Left lobe of liver (tissue), 2 donors: ENCODE measurements at places on chromosomes 5 and 9. TPM values are rescaled to one million over a fixed set of nuclear protein-coding genes. Genes with fewer than 3 reads are reported as not detected.

The FRRS1L gene
- 0.03 TPM for total RNA-seq

The FGF18 gene
- total RNA-seq, result not detected

The LPAR1 gene
- 0.86 TPM for total RNA-seq

The ADAMTS16 gene
- total RNA-seq, result not detected

The ANXA2R gene
- 0.35 TPM for total RNA-seq

The GFI1B gene
- 0.15 TPM for total RNA-seq

The IL4 gene
- not detected for total RNA-seq

The GMCL2 gene
- not detected for total RNA-seq

DNA sequence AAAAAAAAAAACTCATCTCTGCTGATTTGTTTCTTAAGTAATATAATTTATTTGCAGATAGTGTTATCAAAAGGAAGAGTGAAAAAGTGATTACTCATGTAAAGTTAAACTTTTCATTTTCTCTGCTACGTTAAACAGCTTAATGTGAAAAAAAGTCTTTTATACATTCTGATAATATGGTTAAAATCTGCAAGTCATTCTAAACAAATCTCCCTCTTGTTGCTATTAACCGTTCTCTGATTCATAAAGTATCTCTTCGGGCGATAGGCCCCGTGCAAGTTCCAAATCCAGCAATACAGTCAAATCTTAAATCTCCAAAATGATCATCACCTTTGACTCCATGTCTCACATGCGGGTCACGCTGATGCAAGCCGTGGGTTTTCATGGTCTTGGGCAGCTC lies 732.0 kb downstream of the TAF11L14 start:
- no peak for DNase-seq

DNA sequence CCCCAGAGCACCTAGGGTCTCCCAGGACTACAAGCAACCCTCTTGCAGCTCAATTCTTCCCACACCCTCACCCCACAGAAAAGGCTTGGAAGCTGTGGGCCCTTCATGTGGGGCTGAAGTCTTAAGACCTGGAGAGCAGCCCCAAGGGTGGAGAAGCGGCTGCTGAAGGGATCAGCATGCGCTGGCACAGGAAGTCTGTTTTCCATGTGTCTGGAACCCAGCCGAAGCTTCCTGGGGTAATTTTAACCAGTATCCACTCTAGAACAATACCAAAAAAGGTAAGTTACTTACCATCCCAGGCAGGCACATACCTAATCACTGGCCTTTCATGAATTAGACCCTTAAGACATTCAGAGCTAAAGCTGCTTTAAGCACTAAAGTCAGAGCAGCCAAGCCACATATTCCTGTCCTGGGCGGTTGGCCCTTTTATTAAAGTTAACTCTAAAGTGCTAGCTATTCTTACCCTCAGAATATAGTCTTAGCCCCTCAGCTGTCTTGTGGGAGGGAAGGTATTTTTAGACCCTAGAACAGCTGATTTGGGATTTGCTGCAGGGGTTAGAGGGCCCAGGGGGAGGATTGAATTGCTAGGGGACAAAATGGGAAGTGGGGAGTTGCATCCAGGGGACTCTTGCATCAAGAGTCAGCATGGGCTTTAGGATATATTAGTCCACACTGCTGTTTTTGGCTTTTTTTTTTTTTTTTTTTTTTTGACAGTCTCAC lies 6.9 kb downstream of the IL17B start:
- no peak for DNase-seq

GRCh38 chr9:129810788-129811187 lies 7.8 kb downstream of the TOR1B start:
- no peak for DNase-seq

DNA sequence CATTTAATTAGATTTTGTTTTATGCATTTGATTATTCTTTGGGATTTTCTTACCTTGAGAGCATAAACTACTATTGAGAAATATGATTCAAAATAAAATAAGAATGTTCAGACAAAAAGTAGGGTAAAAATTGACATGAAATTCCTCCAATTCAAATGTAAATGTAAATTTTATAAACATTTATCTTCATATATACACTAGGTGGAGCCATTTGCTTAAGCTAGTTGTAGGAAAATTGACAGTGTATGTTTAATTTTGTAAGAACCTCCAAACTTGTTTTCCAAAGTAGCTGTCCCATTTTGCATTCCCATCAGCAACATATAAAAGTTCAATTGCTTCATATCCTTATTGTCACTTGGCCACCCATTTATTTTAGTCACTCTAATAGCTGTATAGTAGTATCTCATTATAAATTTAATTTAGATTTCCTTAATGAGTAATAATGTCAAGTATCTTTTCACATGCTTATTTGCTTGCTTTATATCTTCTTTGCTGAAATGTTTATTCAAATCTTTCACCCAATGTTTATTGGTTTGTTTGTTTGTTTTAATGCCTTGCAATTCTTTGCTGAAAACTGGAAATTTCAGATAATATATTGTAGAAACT lies 37.6 kb upstream of the SLCO6A1 start:
- no peak for DNase-seq

- no peak for DNase-seq
Observed at GRCh38 chr9:118650417-118650816, 718.8 kb downstream of the BRINP1 start.

DNA sequence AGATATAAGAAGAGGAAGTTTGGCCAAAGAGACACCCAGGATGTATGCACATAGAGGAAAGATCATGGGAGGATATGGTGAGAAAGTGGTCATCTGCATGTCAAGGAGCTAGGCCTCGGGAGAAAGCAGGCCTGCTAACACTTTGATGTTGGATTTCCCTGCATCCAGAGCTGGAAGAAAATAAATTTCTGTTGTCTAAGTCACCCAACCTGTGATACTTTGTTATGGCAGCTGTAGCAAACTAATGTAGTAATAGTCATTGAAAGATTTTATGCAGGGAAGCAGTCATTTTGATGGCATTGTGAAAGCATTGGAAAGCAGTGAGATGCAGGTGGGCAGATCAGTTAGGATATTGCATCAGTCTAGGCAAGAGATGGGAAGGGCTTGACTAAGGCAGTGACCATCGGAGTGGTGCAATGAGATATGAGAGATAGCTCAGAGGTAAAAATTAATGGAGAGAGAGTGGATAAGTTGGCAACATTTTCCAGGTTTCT lies 24.5 kb upstream of the FOCAD start:
- DNase-seq, result no peak

GRCh38 chr5:122341087-122341486 lies 29.1 kb downstream of the SNCAIP start:
- DNase-seq, result no peak

DNA sequence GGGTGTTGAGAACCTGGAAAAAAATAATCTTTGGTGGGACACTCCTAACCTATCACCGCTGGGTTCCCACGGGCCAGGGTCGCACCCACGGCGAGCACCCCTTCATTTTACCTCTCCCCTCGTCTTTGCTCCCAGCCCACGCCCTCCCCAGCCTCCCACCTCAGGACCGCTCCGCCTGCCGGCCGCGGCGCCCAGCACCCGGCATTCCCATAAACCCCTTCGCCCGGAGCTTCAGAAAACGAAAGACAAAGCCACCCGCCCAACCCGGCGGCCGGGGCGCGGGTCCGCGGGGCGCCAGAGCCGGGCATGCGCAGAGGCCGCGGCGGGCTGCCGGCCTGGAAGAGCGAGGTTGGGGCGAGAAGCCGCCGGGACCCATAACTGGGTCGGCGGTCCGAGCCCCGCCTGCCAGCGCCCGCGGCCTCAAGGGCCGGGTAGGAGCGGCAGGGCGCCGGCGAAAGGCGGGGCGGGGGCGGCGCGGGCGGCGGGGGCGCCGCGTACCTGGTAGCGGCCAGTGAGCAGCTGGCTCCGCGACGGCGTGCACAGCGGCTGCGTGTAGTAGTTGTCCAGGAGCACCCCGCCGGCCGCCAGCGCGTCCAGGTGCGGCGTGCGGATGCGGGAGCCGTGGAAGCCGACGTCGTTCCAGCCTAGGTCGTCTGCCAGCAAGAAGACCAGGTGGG lies 533 bp downstream of the ARSB start:
- peak; percentile 92 for DNase-seq

DNA sequence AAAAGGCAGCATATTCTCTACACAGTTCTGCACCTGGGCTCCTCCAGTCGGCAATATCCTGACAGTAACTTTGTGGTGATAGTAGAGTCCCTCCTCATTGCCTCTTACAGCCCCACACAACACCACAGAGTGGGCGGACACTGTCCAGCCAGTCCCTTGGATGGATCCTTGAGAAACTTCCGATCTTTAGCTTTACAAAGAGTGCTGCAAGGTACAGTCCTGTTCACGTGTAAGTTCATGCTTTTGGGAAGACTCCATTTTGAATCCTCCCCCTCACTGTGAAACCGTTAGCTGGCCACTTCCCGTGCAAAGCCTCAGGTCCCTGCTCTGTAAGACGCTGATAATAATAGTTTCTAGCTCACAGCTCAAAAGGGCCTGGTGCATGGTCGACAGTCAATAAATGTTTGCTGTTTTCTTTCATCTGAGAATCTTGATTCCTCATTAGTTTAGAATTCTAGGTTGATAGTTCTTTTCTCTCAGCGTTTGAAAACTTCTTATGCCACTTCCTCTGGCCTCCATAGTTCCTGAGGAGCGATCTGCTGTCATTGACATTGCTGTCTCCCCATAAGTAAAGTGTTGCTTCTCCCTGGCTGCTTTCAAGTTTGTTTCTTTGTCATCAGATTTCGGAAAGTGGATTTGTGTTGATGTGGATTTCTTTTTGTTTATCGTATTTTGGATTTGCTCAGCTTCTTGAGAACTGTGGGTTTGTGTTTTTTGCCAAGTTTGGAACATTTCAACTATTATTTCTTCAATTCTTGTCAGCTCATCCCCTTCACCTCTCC lies 82.9 kb downstream of the COL23A1 start:
- no peak for DNase-seq

GRCh38 chr9:7894231-7894630 lies 94.7 kb upstream of the DMAC1 start:
- DNase-seq, result no peak

DNA sequence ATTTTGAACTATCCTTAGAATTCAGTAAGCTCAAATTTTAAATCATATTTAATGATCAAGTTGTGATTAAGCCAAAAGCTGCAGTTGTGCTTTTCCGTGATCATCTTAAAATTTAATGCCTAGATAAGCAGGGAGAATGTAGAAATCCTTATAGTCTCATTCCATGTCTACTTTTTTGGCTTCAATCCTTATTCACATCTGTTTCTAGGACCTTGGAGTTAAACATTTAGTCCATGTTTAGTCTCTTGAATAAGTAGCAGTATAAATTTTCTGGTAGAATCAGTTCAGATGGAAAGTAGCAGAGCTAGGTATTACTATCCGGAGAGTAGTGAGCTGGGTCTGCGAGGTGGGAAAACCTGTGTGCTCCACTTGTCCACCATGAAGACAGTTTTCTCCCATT lies 59.3 kb upstream of the RIOK2 start:
- DNase-seq, result no peak

GRCh38 chr9:136840877-136841645 lies 1.2 kb upstream of the AJM1 start:
- peak; percentile 96 for DNase-seq
